ENCODE measurements at places on chromosomes 11 and 22.

- no peak for DNase-seq
These were observed 2.8 kb downstream of the PDXP start for GRCh38 chr22:37661160-37661924.

DNA sequence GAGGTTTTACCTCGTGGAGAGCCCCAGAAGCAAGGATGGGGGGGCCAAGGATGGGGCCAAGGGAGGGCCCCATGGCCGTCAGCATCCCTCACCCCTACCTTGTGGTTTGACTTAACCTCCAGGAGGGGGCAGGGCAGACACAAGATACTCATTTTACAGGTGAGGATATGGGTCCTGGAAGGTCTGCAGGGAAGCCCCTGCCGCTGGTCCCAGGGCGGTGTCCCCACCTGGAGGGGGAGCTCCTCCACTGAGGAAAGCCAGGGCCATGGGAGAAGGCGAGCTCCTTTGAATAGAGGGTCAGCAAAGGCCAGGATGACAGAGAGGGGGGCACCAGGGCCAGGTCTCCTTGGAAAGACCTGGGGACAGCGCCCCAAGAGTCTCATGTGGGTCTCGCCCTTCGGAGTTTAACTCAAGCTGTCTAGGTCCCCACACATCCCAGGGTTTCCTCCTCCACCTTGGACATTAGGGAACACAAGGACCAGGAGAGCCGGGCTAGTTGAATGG is 5.9 kb upstream of the ADORA2A start:
- no peak for DNase-seq

DNA sequence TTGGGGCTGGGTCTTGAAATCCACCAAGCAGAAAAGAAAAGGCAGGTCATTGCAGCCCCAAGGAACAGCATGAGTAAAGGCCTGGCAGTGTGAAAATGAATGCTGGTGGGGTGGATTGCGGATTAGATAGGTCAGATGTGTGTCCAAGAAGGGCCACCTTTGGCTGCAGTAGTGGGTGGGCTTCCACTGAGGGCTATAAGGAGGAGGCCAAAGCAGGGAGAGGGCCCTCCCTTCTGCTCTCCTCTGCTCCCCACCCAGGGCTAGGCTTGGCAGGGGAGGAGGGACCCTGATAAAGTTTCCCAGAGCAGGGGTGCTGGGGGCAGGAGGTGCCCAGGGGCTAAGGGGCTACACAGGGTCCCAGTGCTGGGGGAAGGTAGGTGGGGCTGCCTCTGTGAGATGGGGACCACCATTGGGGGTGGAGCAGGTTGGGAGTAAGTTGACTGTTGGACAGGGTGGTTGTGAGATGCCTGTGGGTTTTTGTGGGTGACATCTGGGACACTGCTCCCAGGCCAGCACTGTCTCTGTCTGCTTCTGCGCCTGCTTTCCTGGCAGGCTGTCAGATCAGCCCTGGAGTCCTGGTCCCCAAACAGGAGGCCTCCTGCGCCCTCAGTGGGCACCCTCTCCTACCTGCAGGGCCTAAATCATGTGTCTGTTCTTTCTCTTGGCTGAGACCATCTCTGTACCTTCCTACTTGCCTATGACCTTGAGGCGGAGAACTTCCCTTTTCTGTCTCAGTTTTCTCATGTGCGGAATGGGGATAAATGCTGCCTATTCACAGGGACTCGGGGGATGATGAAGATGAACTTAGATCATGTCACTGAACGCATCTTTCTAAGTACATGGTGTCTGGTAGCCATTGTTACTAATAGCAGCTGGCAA is 1.9 kb downstream of the CAPN5 start:
- no peak for DNase-seq

DNA sequence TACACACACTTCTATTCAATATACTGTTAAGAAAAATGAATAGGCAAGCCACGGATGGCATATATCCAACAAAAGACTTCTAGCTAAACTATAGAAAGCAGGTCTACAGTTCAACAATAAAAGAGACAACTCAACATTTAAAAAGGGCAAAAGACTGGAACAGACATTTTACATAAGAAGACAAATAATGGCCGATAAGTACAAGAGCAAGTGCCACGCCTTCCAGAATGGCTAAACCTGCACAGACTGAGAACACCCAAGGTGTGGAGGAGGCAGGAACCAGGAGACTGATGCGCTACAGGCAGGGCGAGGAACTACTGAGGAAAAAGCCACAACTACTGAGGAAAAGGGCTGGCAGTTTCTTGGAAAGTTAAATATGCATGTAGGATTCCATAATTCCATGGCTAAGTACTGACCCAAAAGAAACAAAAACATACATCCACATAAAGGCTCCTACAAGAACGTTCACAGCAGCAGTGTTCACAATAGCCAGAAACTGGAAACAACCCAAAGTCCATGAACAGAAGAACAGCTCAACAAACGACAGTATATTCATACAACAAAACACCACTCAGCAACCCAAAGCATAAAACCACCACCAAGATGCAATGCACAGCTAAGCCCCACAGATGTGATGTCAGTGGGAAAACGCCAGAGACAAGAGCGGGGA is 9.6 kb upstream of the MOB2 start:
- DNase-seq = no peak

- no peak for DNase-seq
These were observed 73.0 kb upstream of the TBCEL start for GRCh38 chr11:120950880-120951279.

GRCh38 chr11:47577460-47578041 is 1.2 kb downstream of the KBTBD4 start:
- DNase-seq = no peak

DNA sequence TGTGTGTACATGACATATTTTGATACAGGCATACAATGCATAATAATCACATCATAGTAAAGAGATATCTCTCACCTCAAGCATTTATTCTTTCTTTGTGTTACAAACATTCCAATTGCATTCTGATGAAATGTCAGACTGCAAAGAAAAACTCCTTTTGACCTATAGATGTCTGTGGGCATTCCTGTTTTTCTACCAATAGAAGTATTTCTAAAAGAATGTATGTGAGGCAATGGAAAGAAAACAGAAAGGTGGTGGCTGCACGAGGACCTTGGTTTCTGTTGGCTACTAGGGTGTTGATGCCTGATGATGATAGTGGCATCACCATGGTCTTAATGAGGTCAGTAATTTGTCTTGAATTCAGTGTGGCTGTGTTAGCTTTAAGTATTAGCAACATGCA is 137.0 kb upstream of the ANO3 start:
- DNase-seq = no peak

DNA sequence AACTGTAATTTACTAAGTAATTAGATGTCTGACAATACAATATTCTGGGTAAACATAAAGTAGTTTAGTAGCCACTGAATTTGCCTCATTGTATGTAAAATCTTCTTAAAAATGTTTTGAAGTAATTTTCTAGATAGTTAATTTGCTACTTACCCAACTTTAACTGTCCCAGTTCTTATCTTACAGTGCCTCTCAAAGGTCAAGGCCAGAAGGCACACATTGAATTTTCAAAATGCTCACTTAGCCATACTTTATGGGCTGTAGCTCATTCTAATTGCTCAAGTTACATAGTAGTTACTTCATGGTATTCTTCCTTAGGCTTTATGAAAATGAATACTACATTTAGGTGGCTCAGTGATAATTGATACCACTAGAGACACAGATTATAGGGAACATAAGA is 666.6 kb downstream of the CNTN5 start:
- no peak for DNase-seq

- DNase-seq = no peak
These were observed 26.5 kb downstream of the MYO7A start for GRCh38 chr11:77154381-77155081.

DNA sequence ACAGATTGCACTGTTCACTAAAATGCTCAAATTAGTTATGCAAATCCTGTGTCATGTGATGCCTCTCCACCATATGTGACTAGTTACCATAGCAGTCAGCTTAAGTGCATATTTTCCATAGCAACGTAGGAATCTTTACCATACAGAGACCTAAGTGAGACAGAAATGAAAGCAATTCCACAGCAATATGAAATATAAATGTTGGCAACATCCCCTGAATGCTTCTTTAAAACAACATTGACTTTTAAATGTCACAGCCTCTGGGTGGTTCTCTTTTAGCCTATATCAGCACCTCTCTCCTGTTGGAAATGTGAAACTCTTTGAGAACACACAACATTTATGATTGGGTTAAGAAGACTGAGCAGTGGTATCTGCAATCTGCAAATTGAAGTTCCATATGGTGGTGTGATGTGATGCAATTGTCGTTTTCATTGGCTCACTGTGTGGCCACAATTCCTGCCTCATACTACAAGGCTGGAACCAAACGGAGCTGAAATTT is 814.6 kb downstream of the DLG2 start:
- no peak for DNase-seq

DNA sequence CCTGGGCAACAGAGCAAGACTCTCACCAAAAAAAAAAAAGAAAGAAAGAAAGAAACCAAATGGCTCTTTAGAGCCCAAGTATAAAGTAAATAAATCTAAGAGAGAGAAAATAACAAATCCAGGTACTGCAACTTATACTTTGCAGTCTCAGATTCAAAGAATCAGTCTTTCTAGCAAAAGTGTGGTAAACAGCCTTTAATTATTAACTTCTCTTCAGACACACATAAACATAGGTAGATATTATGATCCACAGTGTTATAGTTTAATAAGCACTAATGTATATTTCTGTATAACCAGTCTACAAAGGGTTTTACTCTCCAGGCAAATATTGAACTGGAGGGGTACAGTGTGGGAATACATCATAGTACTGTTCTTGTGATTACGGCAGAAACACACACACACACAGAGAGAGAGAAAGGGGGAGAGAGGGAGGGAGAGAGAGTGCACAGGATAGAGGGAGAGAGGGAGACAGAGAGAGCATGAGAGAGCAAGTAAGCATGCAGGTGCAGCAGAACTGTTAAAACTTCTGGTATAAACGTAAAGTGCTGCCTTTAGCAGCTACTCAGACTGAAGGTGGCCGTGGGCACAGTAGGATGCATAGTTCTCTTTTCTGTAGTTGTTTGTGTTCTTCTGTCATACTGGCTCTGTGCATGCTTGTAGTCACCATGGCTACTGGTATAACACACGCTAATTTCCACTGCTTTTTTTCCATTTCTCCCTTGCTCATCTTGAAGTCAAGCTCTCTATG is 32.3 kb downstream of the MTMR2 start:
- no peak for DNase-seq

DNA sequence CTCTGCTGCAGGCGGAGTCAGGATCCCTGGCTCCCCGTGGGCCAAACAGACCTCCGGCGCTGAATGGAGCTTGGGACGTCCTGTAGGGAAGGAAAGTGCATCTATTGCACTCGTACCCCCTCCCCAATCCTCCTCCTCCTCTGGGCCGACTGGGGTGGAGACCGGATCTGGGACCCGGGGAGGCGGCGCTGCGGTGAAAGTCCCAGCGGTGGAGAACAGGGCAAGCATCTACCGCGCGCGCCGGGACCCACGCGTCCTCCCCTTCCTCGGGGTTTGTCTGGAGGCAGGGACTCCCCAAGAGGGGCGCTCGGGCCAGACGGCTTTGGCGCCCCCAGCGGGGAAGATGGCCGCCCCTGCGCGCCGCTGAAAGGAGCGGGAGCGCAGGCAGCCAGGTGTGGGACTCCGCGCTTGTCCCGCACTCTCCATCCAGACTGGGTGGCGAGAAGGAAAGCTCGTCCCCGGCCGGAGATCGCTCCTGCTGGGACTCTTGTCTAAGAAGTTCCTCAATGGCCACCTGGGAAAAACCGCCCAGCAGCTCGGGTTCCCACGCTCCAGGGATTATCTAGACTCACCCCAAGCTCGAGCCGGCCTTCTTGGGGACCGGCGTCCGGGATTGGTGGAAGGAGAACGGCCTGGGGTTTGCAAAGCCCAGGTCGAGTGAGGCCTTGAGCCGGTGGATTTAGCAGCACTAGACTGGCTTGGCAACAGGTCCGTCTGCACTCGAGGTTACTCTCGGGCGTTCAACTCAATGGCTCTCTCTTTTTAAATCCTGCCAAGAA is 718 bp downstream of the FADS2 start:
- DNase-seq = no peak

GRCh38 chr11:65786786-65787636 is at the start of gene OVOL1:
Gene OVOL1, plus strand, starts transcription at chr11:65787063. Its CDS starts 311 bp downstream, at chr11:65787374.
- no peak for DNase-seq

DNA sequence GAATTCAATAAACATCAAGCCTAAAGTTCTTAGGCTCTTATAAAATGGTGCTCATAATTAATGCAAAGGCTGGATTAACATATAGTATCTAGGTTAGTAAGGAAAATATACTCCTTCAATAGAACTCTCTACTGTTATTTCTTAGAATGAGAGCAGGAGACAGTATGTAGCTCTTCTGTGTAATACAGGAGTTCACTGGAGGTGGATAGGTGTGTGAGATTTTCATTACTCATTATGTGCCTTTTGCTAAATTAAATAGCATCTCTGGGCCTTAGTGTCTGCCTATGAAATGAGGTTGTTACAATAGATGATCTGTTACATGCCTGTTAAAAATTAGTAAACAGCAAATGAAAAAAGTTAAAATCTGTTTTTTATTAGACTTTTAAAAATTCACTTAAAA is 20.6 kb downstream of the EED start:
- no peak for DNase-seq

GRCh38 chr11:23884341-23884740 is 612.5 kb upstream of the LUZP2 start:
- no peak for DNase-seq

DNA sequence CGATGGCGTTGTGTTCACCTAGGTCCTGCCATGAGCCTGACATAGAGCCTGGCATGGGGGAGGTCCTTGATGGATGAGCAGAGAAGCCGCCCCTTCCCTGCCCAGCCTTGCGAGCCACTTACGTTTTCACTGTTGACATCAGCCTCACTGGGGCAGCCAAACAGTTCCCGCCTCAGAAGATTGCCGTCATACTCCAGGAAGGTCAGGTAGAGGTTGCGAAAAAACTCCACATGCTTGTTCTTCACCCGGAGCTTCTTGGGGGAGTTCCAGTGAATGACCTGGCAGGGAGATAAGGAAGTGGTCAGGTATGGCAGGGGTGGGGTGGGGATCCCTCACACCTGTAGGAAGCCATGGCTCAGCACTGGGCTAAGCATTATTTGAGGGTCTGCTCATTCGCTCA is 279.3 kb upstream of the SYN3 start:
- no peak for DNase-seq

DNA sequence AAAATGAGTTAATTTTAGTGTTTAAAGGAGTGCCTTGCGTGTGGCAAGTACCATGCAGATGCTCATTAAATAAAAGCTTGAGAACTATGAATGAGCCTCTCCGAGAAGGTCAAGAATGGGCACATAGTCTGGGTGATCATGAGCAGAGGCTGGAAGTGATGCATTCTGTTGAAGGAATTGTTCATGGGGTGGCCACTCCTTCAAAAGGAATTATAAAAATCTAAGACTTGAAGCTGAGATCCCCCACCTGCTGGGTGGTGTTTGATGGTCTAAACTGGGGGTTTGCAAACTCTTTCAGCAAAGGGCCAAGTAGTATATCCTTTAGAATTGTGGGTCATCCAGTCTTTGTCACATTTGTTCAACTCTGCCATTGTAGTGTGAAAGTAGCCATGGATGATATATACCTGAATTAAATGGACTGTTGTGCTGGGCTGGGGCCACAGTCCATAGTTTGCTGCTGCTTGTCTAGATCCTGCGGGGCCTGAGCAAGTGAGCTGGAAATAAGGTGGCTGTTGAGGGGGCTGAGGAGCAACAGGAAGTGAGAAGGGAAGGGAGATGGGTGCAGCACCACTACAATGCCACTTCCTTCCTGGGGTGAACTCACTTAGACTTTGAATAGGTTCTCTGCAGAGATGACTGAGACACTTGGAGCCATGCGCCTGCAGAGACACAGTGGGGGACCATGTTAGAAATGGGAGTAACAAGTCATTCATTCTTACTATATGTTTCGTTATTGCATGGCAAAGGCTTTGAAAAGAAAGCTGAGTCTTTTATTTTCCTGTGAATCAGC is 179.0 kb downstream of the SNX19 start:
- no peak for DNase-seq

GRCh38 chr11:17850336-17850735 is 115.8 kb downstream of the KCNC1 start:
- DNase-seq = no peak

All from stimulated activated CD8-positive, alpha-beta memory T cell treated with anti-CD3 and anti-CD28 coated beads, Interleukin-12 subunit alpha, Interleukin-12 subunit beta, amount 100 ng/mL, for 4 hours (primary cell).